ENCODE measurements at places on chromosomes 3 and 15. TPM values are rescaled to one million over a fixed set of nuclear protein-coding genes. Genes with fewer than 3 reads are reported as not detected.

EFL1 gene
- polyA plus RNA-seq, result 4.8 TPM

XYLB gene
- polyA plus RNA-seq, result 0.33 TPM

KCNMB2 gene
- not detected for polyA plus RNA-seq

SI gene
- polyA plus RNA-seq, result not detected

- H3K27ac ChIP-seq, result no peak overlapping the region
- H3K4me3 ChIP-seq, result no peak overlapping the region
- DNase-seq, result no peak
- H3K4me1 ChIP-seq, result no peaks in the 10 kb centered on the region
Measured at GRCh38 chr3:62142331-62143085, 230.8 kb downstream of the FEZF2 start.

GRCh38 chr15:84749111-84749991, 959 bp downstream of the ZNF592 start:
- peak overlapping the region; percentile 97 for H3K4me3 ChIP-seq
- no peaks in the 10 kb centered on the region for H3K36me3 ChIP-seq
- H3K27me3 ChIP-seq, result no peaks in the 10 kb centered on the region
- peaks cover 82% of the 10 kb centered on the region for H3K4me1 ChIP-seq

GRCh38 chr3:196625331-196625730, 14.2 kb upstream of the NRROS start:
- H3K27me3 ChIP-seq, result no peaks in the 10 kb centered on the region
- H3K4me1 ChIP-seq, result peaks cover 12% of the 10 kb centered on the region
- H3K4me3 ChIP-seq, result no peak overlapping the region
- no peak overlapping the region for H3K27ac ChIP-seq

DNA sequence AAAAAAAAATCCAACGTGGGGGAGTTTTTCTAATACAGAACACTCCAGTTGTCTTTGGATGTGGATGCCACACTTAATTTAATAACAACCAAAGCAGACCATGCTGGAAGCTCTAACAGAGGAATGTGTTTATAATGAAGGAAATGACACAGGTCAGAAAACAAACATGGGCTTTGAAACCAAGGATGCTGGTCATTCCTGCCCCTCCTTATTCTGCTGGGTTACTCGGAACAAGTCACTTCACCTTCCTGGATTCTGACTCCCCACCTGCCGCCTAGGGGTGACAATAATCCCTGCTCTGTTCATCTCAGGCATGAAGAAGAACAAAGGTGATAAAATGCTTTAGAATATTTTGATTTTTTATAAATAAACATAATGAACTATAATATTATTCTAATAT, 240.9 kb upstream of the ADAMTS9 start:
- no peak overlapping the region for H3K4me3 ChIP-seq
- H3K36me3 ChIP-seq, result no peaks in the 10 kb centered on the region
- no peaks in the 10 kb centered on the region for H3K4me1 ChIP-seq
- no peaks in the 10 kb centered on the region for H3K27me3 ChIP-seq
- H3K27ac ChIP-seq, result no peak overlapping the region

Measured in spleen (tissue), 13 donors.